Naive thymus-derived CD8-positive, alpha-beta T cell (primary cell): ENCODE measurements at places on chromosomes 6 and 20. TPM values are rescaled to one million over a fixed set of nuclear protein-coding genes. Genes with fewer than 3 reads are reported as not detected.

EEF1E1 gene
- 28.6 TPM for total RNA-seq

DNA sequence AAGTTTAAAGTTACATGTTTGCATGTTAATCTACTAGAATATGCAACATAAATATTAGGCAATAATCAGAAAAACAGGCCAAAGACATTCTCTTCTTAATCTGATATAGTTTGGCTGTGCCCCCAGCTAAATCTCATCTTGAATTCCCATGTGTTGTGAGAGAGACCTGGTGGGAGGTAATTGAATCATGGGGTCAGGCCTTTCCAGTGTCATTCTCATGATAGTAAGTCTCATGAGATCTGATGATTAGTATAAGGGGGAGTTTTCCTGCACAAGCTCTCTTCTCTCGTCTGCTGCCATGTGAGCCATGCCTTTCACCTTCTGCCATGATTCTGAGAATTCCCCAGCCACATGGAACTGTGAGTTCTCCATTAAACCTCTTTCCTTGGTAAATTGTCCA is 1241.7 kb upstream of the ADGRB3 start:
- H3K4me3 ChIP-seq, result no peak overlapping the region
- H3K27ac ChIP-seq, result no peak overlapping the region
- no peak for DNase-seq
- no peaks in the 10 kb centered on the region for H3K27me3 ChIP-seq
- no peaks in the 10 kb centered on the region for H3K36me3 ChIP-seq
- H3K4me1 ChIP-seq, result no peaks in the 10 kb centered on the region

DNA sequence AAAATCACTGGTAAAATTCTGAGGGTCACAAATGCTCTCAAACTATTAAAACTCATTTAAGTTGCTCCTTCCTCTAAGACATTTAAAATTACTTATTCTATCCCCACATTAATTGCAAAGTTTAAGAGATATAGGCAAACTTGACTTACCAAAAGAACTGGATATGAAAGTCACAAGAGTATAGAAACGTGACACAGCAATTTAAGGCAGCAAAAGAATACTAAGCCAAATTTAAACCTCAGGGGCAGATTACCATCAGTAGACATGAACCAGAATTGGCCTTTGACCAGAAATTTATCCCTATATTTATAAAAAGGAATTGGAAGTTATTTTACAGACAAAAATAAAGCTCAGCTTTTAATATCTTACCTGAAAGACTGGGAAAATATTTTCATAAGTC is 56.0 kb downstream of the MAP3K7 start:
- H3K27ac ChIP-seq, result peak overlapping the region; percentile 11
- no peaks in the 10 kb centered on the region for H3K27me3 ChIP-seq

- H3K36me3 ChIP-seq, result no peaks in the 10 kb centered on the region
- H3K4me3 ChIP-seq, result no peak overlapping the region
- no peak overlapping the region for H3K27ac ChIP-seq
- H3K4me1 ChIP-seq, result no peaks in the 10 kb centered on the region
- no peak for DNase-seq
- H3K27me3 ChIP-seq, result peaks cover 1% of the 10 kb centered on the region
Measured at GRCh38 chr6:113450061-113450465, 407.1 kb upstream of the MARCKS start.

DNA sequence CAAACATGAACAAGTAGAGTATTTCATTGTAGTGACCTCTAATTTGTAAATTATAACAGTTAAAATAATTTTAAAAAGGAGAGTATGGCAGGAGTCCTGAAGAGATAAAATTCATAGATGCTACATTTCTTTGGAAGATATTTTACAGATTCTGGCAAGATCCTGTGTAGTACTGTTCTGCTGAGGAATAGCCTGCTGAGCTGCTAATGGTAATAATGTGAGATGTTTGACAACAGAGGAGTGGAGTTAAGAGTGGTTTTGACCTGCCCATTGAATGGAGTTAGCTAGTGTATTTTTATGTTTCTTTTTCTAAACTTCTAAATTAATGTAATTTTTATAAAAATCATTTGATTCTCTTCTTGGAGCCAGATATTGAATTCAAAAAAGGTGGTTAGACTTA is 11.8 kb downstream of the CLVS2 start:
- no peaks in the 10 kb centered on the region for H3K27me3 ChIP-seq
- no peak for DNase-seq
- no peaks in the 10 kb centered on the region for H3K4me1 ChIP-seq
- H3K36me3 ChIP-seq, result no peaks in the 10 kb centered on the region
- no peak overlapping the region for H3K4me3 ChIP-seq

- H3K4me3 ChIP-seq, result no peak overlapping the region
- no peaks in the 10 kb centered on the region for H3K36me3 ChIP-seq
- peaks cover 20% of the 10 kb centered on the region for H3K27me3 ChIP-seq
- DNase-seq, result no peak
- H3K4me1 ChIP-seq, result no peaks in the 10 kb centered on the region
Measured at GRCh38 chr20:45266977-45267376, 12.6 kb upstream of the SLPI start.

ABRACL gene
- total RNA-seq, result 112 TPM

GRCh38 chr6:144145541-144145940 is 4.8 kb upstream of the STX11 start:
- H3K4me3 ChIP-seq, result no peak overlapping the region
- H3K36me3 ChIP-seq, result no peaks in the 10 kb centered on the region
- peaks cover 4% of the 10 kb centered on the region for H3K4me1 ChIP-seq
- H3K27me3 ChIP-seq, result no peaks in the 10 kb centered on the region
- no peak for DNase-seq

- H3K27ac ChIP-seq, result no peak overlapping the region
- no peak overlapping the region for H3K4me3 ChIP-seq
- H3K27me3 ChIP-seq, result peaks cover 4% of the 10 kb centered on the region
- H3K4me1 ChIP-seq, result peaks cover 18% of the 10 kb centered on the region
- no peak for DNase-seq
Measured at GRCh38 chr6:117465691-117466090, 16.8 kb upstream of the DCBLD1 start.

- no peak for DNase-seq
- no peak overlapping the region for H3K27ac ChIP-seq
- no peaks in the 10 kb centered on the region for H3K4me1 ChIP-seq
- H3K27me3 ChIP-seq, result no peaks in the 10 kb centered on the region
- no peak overlapping the region for H3K4me3 ChIP-seq
Measured at GRCh38 chr6:76043690-76044089, 28.8 kb downstream of the IMPG1 start.

MDFI gene
- total RNA-seq, result not detected

DNA sequence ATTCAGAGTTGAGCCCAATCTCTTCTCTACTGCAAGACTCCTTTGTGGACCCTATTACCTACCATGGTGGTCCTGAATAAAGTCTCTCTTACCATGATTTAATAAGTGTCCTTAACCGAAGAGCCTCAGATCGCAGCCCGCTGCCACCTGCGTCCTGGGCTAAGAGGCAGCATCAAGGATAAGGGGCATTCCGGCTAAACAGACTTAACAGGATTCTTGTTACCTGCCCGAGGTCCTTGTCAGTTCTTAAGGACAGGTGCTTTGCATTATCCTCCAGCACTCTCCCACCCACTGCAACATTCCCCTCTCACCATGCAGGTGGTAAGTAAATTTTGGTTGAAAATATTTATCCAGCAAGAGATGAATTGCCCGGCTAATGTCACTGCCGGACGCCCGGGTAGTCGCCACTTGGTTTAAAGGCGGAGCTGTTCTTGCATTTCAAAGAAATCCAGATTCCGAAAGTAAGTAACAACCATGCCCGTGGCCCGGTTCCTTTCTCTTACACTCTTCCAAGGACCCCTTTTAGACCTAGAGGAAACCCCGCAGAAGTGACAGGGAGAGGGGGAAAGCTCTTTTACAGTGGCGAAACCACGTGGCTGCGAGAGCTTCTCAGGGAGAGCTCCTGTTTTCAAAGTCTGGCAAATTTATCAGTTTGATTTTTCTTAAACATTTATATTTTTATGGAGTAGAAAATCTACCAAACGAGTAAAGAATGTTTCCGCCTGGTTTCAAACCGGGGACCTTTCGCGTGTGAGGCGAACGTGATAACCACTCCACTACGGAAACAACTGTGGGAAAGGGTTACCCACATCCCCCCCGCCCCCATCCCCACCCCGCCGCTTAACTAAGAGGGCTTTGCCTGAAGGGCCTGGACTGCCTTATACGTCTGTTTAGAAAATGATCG is 41.9 kb upstream of the PRSS16 start:
- DNase-seq, result no peak
- H3K36me3 ChIP-seq, result no peaks in the 10 kb centered on the region
- peaks cover 10% of the 10 kb centered on the region for H3K4me1 ChIP-seq
- peak overlapping the region; percentile 58 for H3K4me3 ChIP-seq

DNA sequence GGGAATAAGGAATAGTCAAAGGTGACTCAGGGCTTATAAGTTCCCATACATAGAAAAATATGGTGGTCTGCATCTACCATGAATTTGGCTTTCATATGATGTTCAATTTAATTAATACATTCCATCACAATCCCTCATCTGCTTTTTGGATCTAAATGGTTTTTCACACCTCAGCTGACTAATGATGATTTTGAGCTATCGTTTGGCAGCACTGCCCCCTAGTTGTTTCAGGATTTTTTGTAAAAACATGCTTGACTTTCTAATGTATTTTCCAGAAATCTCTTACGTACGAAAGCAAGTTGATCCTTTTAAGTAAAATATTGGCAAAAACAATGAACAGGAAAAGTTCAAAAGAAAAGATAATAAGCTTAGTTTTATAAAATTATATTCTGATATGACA is 408.6 kb upstream of the ADGRB3 start:
- H3K27me3 ChIP-seq, result no peaks in the 10 kb centered on the region
- H3K4me1 ChIP-seq, result no peaks in the 10 kb centered on the region
- no peak for DNase-seq
- H3K4me3 ChIP-seq, result no peak overlapping the region
- H3K27ac ChIP-seq, result no peak overlapping the region

HUS1B gene
- 2.5 TPM for total RNA-seq

ELOVL4 gene
- 1.8 TPM for total RNA-seq

ADGB gene
- total RNA-seq, result not detected

BMP5 gene
- not detected for total RNA-seq

GRCh38 chr20:62208795-62209755 is 11.0 kb downstream of the HRH3 start:
- no peak overlapping the region for H3K4me3 ChIP-seq
- H3K27ac ChIP-seq, result no peak overlapping the region
- H3K4me1 ChIP-seq, result peaks cover 2% of the 10 kb centered on the region
- DNase-seq, result no peak

DNA sequence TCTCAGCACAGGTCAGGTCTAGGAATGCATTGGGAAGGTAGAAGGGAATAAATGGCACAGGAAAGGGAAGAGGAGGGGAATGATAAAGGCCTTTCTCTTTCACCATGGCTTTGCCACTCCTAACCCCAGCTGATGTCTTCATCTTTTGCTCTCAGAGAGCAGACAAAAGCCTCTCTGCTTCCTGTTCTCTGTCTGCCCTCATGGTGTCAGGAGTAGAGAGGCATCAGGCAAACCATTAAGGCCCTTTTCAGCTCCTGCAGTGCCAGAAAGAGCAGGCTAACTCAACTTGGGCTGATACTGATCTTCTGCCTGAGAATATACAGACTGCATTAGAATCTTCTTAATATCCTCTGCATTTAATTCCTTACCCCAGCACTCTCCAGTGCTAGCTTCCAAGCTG is 48.0 kb upstream of the STXBP5 start:
- H3K27ac ChIP-seq, result no peak overlapping the region
- H3K4me1 ChIP-seq, result no peaks in the 10 kb centered on the region
- no peak for DNase-seq

- H3K27ac ChIP-seq, result peak overlapping the region; percentile 56
- peaks cover 2% of the 10 kb centered on the region for H3K36me3 ChIP-seq
- no peak overlapping the region for H3K4me3 ChIP-seq
- no peak for DNase-seq
Measured at GRCh38 chr6:33641602-33642001, 20.5 kb downstream of the ITPR3 start.

RIPOR2 gene
- 511 TPM for total RNA-seq

GRCh38 chr6:25959890-25960536 is 2.6 kb upstream of the TRIM38 start:
- peak overlapping the region; percentile 100 for H3K27ac ChIP-seq
- no peaks in the 10 kb centered on the region for H3K36me3 ChIP-seq
- DNase-seq, result no peak

DNA sequence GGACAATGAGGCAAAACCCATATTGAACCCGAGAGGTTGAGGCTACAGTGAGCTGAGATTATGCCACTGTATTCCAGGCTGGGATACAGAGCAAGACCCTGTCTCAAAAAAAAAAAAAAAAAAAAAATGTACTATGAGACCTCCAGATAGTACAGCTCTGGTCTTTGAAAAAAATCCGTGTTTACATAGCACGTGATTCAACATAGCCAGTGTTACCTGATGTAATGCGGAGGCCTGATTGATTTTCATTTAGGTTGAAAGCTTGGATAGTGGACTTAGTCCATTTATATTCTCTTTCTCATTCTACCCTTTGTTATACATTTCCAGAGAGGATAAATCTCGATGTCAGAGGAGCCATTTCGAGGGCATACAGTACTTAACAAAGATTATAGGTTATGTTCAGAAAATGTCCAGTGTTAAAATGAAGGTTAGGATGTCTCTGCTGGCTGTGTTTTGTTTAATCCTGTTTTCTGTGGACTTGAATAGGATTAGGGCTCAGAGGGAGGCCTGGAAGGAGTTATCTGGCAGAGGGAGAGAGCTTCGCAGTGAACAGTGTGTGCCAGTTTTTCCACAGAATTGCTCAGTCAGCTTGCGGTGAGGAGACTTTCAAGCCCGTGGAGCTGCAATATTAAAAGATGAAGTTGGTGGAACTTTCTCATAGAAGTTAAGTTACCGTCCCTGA is 33.9 kb upstream of the BCLAF1 start:
- DNase-seq, result no peak
- no peaks in the 10 kb centered on the region for H3K36me3 ChIP-seq
- no peak overlapping the region for H3K27ac ChIP-seq
- no peak overlapping the region for H3K4me3 ChIP-seq
- no peaks in the 10 kb centered on the region for H3K4me1 ChIP-seq
- H3K27me3 ChIP-seq, result no peaks in the 10 kb centered on the region
